ENCODE measurements at places on chromosomes 1 and 21.

- DNase-seq = no peak
Measured at GRCh38 chr1:56537660-56538059, 41.7 kb downstream of the PLPP3 start.

DNA sequence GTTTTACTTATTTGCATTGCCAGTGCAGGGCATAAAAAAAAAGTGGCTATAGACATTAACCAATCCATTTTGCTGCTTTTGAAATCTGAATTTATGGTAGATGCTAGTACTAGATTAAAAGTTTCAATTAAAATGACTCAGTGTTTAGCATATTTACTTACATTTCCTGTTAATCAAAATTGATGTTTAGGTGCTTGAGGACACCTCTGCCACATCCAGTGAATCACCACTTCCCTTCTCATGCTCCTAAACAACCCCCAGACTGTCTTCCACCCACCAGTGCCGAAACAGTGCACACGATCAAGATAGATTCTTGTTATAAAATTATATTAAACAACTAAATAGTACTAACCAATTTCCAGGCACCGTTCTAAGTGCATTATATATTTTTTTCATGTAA, 32.7 kb downstream of the HSD17B7 start:
- no peak for DNase-seq

DNA sequence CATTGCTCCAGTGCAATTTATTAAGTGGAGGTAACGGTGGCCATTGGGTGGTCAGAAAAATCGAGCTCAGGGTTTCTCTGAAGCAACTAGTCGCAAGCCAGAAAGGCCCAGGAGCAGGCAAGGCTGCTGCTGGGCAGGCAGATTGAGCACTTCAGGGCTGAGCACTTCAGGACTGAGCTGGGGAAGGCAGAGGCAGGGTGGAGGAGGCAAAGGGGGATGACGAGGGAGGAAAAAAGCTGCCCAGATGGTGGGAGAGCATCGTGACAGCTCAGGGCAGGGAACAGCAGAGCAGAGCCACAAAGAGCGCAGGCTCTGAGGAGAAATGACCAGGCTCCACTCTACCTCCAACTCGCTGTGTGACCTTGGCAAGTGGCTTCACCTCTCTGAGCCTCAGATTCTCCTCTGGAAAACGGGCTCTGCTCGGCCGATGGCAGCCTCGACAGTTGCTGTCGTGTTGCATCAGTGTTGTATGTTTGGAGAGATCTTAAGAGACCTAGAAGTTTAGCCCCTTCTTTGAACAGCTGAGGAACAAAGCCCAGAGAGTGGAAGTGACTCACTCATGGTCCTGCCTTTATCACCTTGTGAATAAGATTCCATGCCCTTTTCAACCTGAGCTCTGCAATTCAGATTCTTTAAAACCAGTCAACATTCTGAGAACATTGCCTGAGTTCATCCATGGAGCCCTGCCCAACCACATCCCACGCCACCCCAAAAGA, 141.4 kb downstream of the SYF2 start:
- DNase-seq = no peak

GRCh38 chr1:212518188-212519054, 85.7 kb downstream of the NENF start:
- no peak for DNase-seq

GRCh38 chr21:17527711-17528110, 14.9 kb downstream of the CXADR start:
- no peak for DNase-seq

- DNase-seq = no peak
Measured at GRCh38 chr1:169886422-169886821, 7.3 kb downstream of the SCYL3 start.

GRCh38 chr1:57279909-57280666, 143.8 kb downstream of the DAB1 start:
- DNase-seq = no peak

GRCh38 chr1:191913260-191913977, 244.8 kb upstream of the RGS18 start:
- DNase-seq = no peak
